ENCODE measurements at places on chromosomes 11 and 22.

DNA sequence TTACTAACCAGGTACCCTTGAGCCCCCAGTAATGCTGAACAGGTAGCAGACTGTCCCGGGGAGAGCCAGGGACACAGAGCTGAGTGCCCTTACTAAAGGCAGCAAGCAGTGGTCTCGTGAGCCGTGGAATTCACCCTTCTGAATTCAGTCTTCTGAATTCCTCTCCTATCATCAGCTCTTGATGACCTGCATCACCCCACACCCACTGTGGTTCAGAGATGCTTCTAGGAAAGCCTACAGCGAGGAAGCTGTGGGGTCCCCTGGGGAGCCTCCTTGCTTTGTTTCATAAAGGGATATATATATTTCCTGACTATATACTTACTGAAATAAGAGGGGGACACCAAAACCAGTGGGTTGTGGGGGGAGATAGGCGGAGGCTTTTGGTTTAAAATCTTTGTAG lies 2.6 kb downstream of the SPATA19 start:
- no peak for DNase-seq

- peak; percentile 89 for DNase-seq
Observed at GRCh38 chr11:37500425-37500824, 902.4 kb upstream of the RAG2 start.

DNA sequence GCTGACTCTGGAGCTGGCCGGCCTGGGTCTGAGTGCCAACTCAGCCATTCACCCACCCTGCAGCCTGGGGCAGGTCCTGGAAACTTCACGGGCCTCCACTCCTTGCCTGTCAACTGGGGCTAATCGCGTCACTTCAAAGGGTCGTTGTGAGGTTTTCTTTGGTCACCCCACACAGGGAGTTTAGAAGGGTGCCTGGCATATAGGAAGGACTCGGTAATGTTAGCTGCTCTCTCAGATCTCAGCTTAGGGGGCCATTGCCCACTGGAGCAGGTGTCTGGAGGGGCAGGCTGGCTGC lies 7.3 kb downstream of the INCENP start:
- no peak for DNase-seq

- DNase-seq: no peak
Observed at GRCh38 chr22:39833093-39833492, 60.5 kb downstream of the ENTHD1 start.

GRCh38 chr11:17488563-17488962 lies 11.9 kb upstream of the ABCC8 start:
- DNase-seq: no peak

- peak; percentile 47 for DNase-seq
Observed at GRCh38 chr11:7690648-7691047, 15.6 kb downstream of the OVCH2 start.

GRCh38 chr11:61155312-61155711 lies 5.9 kb downstream of the VPS37C start:
- DNase-seq: no peak

GRCh38 chr22:17862646-17863181 lies 88.4 kb upstream of the BID start:
- DNase-seq: no peak

GRCh38 chr11:64759722-64760719 lies at the start of gene PYGM:
Gene PYGM (minus strand): TSS chr11:64759974. CDS start chr11:64759898, 76 bp downstream.
- no peak for DNase-seq

GRCh38 chr11:113553235-113553634 lies 78.0 kb upstream of the DRD2 start:
- peak; percentile 80 for DNase-seq

GRCh38 chr11:125117429-125117828 lies 6.0 kb upstream of the TMEM218 start:
- DNase-seq: no peak

- peak; percentile 55 for DNase-seq
Observed at GRCh38 chr11:35618497-35619115, 346 bp downstream of the FJX1 start.

GRCh38 chr22:24393012-24393559 lies 34.3 kb upstream of the ADORA2A start:
- no peak for DNase-seq

DNA sequence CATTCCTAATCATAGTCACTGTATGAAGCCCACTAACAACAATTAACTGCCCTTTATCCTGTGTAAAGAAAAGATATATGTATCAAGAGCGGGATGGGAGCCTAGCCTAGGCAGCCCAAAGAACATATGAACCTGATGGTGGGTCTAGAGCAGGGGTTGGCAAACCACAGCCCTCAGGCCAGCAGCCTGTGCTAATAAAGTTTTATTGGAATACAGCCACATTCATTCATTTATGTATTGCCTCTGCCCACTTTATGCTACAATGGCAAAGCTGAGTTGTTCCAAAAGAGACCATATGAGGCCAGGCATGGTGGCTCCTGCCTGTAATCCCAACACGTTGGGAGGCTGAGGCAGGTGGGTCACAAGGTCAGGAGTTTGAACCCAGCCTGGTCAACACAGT lies 13.5 kb downstream of the PRR14L start:
- no peak for DNase-seq

- DNase-seq: no peak
Observed at GRCh38 chr11:77088236-77089003, 14.2 kb upstream of the OMP start.

- DNase-seq: no peak
Observed at GRCh38 chr11:117632306-117632705, 164.7 kb downstream of the DSCAML1 start.

DNA sequence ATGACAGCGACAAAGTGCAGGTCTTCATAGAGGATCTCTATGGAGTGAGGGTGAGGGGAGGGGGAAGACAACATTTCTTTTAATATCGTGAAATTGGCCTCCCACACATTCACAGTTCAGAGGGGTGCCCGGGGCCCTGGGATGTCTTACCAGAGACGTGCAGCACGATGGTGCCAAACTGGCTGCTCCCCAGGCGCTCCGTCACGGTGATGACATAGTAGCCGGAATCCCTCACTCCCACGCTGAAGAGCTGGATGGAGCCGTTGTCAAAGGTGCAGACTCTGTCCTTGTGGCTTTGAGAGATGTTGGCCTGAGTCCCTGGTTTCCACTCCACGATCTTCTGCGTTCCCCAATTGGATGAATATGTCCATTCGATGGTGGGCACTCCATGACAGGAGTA lies 29.6 kb downstream of the VSTM5 start:
- DNase-seq: no peak

DNA sequence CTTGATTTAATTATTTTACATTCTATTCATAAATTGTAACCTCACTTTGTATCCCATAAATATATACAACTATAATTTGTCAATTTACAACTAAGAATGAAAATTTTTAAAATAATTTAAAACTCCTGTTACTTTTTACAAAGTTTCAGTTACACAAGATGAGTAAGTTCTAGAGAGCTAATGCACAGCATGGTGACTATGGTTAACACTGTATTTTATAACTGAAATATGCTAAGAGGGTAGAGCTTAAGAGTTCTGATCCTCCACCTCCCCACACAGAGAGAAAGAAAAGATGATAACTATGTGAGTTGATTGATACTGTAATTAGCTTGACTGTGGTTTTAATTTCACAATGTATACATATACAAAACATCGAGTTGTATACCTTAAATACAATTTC lies 412.5 kb upstream of the DDI1 start:
- no peak for DNase-seq

DNA sequence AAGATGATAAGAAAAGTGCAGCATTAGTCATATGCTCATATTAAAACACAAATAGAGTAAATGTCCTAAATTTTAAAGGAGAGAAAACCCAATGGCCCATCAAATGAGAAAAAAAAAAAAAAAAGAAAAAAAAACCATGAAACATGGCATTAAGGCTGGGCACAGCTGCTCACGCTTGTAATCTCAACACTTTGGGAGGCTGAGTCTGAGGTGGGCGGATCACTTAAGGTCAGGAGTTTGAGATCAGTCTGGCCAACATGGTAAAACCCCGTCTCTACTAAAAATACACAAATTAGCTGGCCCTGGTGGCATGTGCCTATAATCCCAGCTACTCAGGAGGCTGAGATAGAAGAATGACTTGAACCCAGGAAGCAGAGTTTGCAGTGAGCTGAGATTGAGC lies 515.5 kb upstream of the ANO3 start:
- no peak for DNase-seq

DNA sequence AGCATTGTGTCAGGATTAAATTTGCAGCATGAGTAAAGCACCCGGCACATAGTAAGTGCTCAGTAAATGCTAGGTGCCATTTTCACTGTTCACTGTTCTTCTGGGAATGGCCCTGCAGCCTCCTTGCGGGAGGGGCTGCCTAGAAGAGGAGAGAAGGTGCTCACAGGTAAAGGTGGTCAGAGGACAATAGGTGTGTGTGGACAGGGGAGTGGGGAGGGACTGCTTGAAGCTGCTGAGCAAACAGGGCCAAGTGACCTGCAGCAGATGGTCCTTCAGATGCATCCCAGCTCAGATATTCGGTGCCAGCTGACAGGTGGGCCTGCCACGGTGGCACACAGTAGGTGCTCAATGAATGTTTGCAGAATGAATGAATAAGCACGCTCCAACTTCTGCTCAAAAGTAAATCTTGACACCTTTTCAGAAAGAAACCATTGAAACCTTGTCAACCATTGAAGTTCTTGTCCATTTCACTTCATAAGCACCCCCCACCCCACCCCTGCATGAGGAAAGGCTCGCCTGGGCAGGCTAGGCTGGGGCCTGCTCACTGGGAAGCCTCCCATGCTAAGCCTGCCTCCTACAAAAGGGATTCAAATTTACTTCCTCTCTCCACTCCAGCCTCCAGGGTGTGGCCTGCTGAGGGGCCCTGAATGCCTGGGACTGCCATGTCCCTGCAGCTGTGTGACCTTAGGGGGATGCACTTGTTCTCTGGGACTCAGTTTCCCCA lies 1.6 kb downstream of the KIAA0930 start:
- no peak for DNase-seq

DNA sequence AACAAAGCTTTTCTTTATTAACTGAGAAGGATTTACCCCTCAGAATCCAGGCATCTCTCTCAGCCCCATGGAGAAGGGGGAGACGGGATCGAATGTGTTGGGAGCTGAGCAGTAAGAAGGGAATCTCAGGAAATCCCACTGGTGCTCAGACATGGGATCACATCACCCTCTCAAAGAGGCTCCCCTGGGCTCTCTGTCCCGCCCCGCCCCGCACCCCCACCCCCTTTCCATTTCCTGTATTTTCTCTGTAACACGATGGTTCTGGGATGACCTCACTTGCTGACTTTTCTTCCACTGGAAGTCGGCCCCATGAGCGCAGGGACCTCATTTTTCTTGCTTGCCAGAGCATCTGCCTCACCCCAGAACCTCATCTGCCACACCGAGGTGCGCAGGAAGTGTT lies 100.0 kb downstream of the RPS6KA4 start:
- DNase-seq: no peak

DNA sequence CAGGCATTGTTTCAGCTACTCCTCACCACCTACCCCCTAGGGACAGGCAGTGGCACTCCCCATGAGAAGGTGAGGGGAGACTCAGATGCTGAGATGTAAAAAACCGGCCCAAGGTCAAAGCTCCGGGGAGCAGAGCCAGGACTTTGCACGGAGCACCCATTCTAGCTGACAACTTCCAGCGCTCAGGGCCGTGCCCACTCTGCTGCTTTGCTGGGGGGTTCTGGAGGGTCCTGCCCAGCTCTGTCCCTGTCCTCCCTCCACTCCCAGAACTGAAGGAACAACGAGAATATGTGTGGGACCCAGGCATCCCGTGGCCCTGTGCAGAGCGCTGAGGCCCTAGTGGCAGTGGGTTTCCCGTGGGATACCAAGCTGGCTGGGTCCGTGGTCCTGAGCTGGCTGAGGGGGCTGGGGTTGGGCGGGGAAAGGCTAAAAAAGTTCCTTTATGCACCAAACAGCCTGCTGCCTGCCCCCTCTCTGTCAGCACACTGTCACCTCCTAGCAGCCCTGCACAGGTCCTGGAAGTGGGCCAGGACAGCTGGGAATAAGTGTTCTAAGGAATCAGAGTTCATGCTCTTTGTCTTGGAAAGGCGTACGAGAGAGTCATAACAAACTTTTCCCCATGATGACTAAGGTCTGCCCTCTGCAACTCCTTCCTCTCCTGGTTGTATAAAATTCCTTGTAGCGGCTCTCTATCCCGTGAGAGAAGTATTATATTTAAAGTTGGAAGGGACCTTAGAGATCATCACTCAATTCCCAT lies 1.9 kb downstream of the MS4A10 start:
- peak; percentile 82 for DNase-seq

DNA sequence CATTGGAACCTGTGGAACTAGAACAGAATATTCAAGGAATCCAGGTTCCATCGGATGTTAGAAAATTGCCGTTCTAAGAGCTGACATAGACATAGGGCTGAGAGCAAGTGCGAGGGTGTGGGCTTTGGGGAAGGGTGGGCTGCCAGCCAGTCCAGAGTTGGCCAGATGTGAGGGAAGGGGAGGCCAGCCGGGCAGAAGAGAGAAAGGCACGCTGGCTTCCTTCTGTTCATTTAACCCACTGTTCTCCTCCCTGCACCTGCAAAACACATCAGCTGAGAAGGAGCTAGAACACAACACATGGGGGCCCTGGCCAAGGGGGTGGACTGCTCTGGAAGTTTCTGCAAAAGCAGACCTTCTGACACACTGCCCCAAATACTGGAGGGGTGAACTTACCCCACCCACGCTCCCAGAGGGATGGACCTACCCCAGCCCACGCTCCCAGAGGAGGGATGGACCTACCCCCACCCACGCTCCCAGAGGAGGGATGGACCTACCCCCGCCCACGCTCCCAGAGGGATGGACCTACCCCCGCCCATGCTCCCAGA lies 98.0 kb downstream of the SHANK2 start:
- no peak for DNase-seq

DNA sequence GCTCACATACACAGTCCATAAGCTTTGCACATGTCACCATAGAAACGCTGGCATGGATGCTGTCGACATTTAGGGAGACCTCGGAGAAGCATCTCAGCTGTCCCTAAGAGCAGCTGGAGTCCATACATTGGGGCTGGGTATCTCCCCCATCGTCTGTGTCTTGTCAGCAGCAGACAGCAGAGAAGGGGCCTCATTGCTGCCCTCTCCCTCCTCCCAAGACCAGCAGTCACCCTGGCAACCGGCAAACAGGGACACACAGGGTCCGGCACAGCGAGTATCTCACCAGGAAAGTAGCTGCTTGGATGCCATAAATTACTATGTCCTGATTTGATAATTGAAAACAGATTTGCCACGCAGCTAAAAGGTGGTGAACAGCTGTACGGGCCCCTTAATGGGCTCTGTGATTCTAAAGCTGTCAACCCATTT lies 84.4 kb downstream of the CD44 start:
- DNase-seq: no peak

GRCh38 chr11:134907636-134908035 lies 495.6 kb upstream of the B3GAT1 start:
- no peak for DNase-seq

- peak; percentile 1 for DNase-seq
Observed at GRCh38 chr11:81203876-81204275, 1529.8 kb downstream of the FAM181B start.

- DNase-seq: no peak
Observed at GRCh38 chr11:86492370-86493010, 117.8 kb downstream of the CCDC81 start.

- DNase-seq: peak; percentile 83
Observed at GRCh38 chr11:59866397-59866796, at the start of gene TCN1. Gene TCN1 (minus strand): TSS chr11:59866487. CDS start chr11:59866470, 17 bp downstream.
